ENCODE measurements at places on chromosomes 2 and 18.

DNA sequence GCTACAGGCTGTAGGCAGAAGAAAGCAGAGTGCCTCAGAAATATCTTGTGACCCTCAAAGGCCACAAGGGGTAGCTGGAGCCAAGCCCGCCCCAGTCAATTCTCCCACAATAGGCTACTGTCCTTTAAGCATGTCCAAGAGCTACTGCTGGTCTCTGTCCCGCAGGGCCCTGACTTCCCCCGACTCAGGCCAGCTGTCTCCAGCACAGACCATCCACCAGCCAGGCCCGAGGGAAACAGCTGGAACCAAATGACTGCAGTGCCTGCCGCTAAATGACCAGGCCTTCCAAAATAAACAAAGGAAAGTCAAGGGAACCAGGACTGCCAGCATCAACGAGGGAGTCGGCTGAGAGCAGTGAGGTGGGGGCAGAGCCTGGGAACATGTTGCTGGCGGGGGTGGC is 36.7 kb downstream of the MCFD2 start:
- H3K4me3 ChIP-seq = no peak overlapping the region
- H3K27ac ChIP-seq = peak overlapping the region; percentile 25
- no peak for DNase-seq

- H3K36me3 ChIP-seq = no peaks in the 10 kb centered on the region
- DNase-seq = no peak
- H3K4me3 ChIP-seq = no peak overlapping the region
Measured at GRCh38 chr2:226213717-226214116, 585.9 kb downstream of the IRS1 start.

DNA sequence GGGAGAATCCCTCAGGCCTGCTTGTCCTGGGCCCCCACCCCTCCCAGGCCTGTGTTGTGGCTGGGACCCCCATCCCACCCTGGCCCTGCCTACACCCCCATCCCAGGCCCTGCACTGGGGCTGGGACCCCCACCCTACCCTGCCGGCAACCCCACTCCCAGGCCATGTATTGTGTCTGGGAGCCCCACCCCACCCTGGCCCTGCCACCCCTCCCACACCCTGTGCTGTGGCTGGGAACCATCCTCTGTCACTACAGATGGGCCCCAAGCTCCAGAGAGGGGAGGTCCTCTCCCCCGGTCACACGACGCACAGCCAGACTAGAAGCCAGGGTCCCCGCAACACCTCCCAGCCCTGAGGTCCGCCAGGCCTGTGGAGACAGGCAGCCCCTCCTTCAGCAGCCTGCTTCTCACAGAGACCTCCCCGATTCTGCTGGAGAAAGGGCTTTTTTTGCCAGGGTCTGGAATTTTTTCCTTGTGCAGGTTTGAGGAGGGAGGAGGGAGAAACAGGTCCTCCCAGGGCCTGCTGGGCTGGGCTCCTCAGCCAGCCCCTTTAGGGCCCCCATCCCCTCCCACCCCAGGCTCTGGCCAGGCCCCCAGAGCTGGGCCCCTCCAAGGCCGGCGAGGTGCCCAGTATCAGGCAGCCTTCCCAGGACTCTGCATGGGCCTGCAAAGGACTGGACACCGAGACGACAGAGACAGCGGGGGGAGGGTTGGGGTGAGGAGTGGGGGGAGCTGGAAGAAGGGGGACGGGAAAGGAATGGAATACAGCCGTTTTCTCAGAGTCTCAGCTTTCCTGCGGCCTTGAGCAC is 28.0 kb downstream of the KIF1A start:
- no peaks in the 10 kb centered on the region for H3K4me1 ChIP-seq
- no peak overlapping the region for H3K27ac ChIP-seq

DNA sequence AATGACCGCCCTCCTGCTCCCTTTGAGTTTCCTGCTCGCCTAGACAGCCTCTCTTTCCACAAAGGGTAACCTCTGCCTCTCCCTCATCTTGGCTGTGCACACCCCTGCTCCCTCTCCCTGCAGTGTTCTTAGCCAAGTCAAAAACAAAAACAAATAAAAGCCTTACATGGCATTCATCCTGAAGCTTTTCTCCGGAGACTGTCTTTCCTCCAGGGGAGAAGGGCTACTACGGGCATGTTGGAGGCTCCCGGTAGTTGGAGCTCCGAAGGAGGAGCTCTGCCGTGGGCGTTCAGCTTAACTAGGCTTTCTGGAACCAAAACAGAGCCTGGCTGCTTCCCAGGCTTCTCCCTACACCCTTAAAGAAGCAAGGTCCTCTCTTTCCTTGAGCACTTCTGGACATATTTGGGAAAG is 104.2 kb downstream of the TPGS2 start:
- H3K27me3 ChIP-seq = no peaks in the 10 kb centered on the region
- peak overlapping the region; percentile 72 for H3K27ac ChIP-seq
- DNase-seq = no peak
- peak overlapping the region; percentile 41 for H3K4me3 ChIP-seq
- peaks cover 35% of the 10 kb centered on the region for H3K4me1 ChIP-seq

DNA sequence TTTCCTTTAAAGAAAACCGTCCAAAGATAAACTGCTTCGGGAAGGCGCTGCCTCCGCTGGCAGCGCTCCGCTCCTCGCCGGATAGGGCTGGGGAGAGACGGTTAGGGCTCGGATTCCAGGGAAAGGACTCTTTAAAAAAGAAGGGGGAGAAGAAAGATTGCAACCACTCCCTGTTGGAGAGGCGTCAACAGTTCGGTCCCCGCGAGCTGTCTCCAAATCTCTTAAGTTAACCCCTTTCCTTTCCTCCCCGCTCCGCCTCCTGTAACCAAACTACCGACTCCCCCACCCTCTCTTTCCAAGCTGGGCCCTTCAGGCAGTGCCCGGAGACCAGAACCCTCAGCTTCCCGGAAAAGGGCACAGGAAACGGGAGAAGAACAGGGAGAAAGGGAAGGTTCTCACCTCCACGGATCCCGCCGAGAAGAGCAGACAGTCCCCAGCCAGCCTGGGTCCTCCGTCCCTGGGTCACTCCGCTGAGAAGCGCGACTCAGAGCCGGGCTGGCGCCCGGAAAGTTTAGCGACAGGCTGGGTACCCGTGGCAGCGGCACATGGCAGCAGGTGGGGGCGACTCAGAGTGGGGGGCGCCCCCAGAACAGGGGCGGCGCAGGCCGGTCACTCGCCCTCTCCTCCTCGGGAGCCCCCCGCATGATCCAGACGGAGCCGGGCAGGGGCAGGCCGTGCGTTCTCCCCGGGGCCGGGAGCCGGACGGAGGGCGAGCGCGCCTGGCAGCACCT is 675 bp downstream of the FZD5 start:
- peaks cover 16% of the 10 kb centered on the region for H3K36me3 ChIP-seq
- peaks cover 55% of the 10 kb centered on the region for H3K4me1 ChIP-seq
- H3K4me3 ChIP-seq = peak overlapping the region; percentile 80
- no peak for DNase-seq

DNA sequence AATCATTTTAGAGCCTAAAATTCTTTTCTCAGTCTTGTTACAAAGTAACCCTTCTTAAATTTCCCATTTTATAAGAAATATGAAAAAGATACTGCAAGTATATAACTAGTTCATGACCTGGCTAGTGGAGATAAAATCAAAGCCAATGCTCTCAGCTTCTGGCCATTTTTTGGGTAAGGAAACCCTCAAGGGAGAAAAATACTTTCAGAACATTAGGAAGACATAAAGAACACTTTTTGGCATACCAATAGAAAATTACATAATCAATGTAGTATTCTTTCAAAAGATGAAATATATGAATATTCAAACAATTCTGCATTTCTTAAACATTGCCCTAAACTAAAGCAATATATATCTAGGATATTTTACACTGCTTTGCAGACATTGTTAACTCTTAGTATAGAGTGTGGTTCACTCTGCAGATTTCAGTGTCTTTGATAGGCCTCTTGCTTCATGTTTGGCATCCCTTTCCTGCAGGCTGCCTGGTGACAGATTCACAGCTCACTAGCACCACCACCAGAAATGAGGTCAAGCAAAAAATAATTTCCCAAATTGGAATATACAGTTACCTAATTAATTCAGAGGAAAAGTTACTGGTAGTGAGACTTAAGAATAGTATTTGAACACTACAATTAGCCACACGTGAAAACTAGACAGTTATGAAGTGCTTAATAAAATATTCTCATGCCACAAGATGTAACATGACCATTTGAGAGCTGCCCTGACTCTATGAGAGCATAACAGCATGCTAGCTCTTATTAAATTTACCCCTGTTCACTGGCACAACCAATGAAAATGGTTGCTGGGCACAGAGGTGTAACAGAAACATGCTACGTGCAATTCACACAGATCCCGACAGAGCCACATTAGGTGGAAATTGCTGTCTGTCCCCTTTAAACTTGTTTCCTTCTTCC is 36.0 kb downstream of the PAIP2B start:
- H3K27me3 ChIP-seq = no peaks in the 10 kb centered on the region
- peak; percentile 66 for DNase-seq
- no peak overlapping the region for H3K27ac ChIP-seq
- no peak overlapping the region for H3K4me3 ChIP-seq
- no peaks in the 10 kb centered on the region for H3K4me1 ChIP-seq

- no peak overlapping the region for H3K4me3 ChIP-seq
- H3K4me1 ChIP-seq = no peaks in the 10 kb centered on the region
- no peaks in the 10 kb centered on the region for H3K27me3 ChIP-seq
- DNase-seq = no peak
- no peaks in the 10 kb centered on the region for H3K36me3 ChIP-seq
- H3K27ac ChIP-seq = no peak overlapping the region
Measured at GRCh38 chr2:107645586-107645985, 181.1 kb upstream of the RGPD4 start.

GRCh38 chr2:68103030-68103708 is 40.4 kb upstream of the C1D start:
- no peak overlapping the region for H3K27ac ChIP-seq
- no peaks in the 10 kb centered on the region for H3K36me3 ChIP-seq

- H3K4me3 ChIP-seq = no peak overlapping the region
- peaks cover 7% of the 10 kb centered on the region for H3K4me1 ChIP-seq
Measured at GRCh38 chr2:148218326-148219075, 197.6 kb downstream of the MBD5 start.

- no peaks in the 10 kb centered on the region for H3K4me1 ChIP-seq
- no peak for DNase-seq
- no peaks in the 10 kb centered on the region for H3K36me3 ChIP-seq
- no peak overlapping the region for H3K4me3 ChIP-seq
- H3K27ac ChIP-seq = no peak overlapping the region
- H3K27me3 ChIP-seq = no peaks in the 10 kb centered on the region
Measured at GRCh38 chr2:160703648-160704585, 210.3 kb upstream of the RBMS1 start.

- DNase-seq = no peak
- H3K36me3 ChIP-seq = no peaks in the 10 kb centered on the region
- peaks cover 43% of the 10 kb centered on the region for H3K4me1 ChIP-seq
- H3K27ac ChIP-seq = peak overlapping the region; percentile 67
- H3K4me3 ChIP-seq = no peak overlapping the region
- H3K27me3 ChIP-seq = no peaks in the 10 kb centered on the region
Measured at GRCh38 chr2:24873619-24874018, 46.4 kb downstream of the ADCY3 start.

DNA sequence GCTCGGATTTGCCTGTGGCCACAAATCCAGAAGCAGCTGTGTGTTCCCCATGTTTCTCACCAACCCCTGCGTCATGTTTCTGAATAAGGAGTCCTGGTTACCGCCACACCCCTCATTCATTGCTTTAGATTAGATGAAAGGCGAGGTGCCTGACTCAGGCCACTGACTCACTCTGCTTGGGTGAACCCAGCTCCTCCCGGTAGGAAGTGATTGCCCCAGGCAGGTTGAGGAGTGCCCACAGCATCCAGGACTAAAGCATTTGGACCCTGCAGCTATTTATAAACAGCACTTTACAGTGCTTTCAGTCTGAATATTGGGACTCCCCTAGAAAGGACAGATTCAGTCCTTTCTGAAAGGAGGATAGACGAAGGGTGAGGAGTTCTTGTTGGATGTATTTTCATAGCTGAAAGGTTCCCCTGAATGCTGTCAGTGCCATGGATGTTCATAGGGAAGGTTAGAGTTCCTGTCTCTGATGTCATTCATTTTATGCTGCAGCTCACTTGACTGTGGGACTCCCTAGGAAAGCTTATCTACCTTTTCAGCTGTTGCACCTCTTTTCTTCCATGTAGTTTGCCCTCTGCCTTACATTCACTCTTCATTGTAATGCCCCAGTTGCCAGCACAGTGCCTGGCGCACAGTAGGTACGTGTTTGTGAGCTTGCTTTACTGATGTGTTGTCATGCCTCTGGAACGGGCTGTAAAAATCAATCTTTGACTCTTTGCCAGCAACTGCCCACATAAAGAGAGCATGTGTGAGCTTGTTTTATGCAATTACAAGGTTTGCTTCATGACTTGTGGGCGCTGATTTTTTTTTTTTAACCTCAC is 14.9 kb downstream of the ITGA6 start:
- DNase-seq = no peak
- no peaks in the 10 kb centered on the region for H3K27me3 ChIP-seq
- H3K4me1 ChIP-seq = peaks cover 37% of the 10 kb centered on the region
- H3K27ac ChIP-seq = no peak overlapping the region

DNA sequence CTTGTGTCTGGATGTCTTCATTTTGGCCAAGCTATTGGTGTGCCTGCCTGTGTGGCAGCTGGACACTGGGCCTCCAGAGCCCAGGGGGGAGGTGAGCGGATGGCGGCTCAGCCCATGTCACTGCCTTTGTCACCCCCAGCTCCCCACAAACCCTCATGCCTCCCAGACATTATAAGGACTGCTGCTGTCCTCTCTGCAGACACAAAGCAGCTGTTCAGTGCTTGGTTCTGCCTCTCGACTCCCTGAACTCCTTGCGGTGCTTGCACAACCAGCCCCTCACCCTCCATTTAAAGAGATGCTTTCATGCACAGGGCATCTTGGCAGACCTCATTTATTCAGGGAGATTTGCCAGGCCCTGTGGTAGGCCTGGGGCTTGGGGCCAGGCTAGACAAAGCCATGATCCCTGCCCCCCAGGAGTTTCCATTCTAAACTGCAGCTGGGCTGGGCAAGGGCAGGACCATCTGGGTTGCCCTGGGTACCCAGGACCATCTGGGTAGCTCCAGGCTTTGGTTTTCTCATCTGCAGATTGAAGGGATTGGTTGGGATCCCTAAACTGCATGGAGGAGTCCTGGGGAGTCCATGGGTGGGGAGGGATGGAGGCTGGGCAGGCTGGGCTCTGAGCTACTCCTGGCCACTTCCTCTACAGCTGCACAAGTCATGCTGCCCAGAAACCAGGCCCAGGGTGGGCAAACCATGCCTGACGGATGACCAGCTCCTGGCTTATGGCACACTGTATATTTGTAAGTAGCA is 168.5 kb downstream of the CELF4 start:
- no peaks in the 10 kb centered on the region for H3K36me3 ChIP-seq
- H3K4me1 ChIP-seq = peaks cover 9% of the 10 kb centered on the region
- no peak overlapping the region for H3K4me3 ChIP-seq
- no peak for DNase-seq

GRCh38 chr2:64606479-64607363 is 47.0 kb downstream of the SERTAD2 start:
- H3K4me3 ChIP-seq = peak overlapping the region; percentile 35
- H3K36me3 ChIP-seq = no peaks in the 10 kb centered on the region
- peak overlapping the region; percentile 41 for H3K27ac ChIP-seq
- DNase-seq = peak; percentile 97
- no peaks in the 10 kb centered on the region for H3K27me3 ChIP-seq

GRCh38 chr2:37679072-37679695 is 7.7 kb upstream of the CDC42EP3 start:
- no peaks in the 10 kb centered on the region for H3K27me3 ChIP-seq
- no peaks in the 10 kb centered on the region for H3K36me3 ChIP-seq
- peaks cover 9% of the 10 kb centered on the region for H3K4me1 ChIP-seq

- H3K4me3 ChIP-seq = no peak overlapping the region
- H3K36me3 ChIP-seq = no peaks in the 10 kb centered on the region
- DNase-seq = no peak
Measured at GRCh38 chr2:133765658-133766057, 197.4 kb upstream of the NCKAP5 start.

Measured in esophagus muscularis mucosa (tissue), 4 donors.